ENCODE measurements at places on chromosomes 5 and 9. TPM values are rescaled to one million over a fixed set of nuclear protein-coding genes. Genes with fewer than 3 reads are reported as not detected.

Gene CFAP90
- total RNA-seq = not detected

Gene DIPK1B
- 0.25 TPM for total RNA-seq

Gene THBS4
- 2.1 TPM for total RNA-seq

Gene BOD1
- 29.2 TPM for total RNA-seq

Gene STPG3
- not detected for total RNA-seq

Gene TXNDC8
- total RNA-seq = not detected

Gene FGF1
- not detected for total RNA-seq

Gene PCDHA7
- total RNA-seq = not detected

Gene SLC46A2
- total RNA-seq = not detected

Gene SLC1A3
- 0.16 TPM for total RNA-seq

Gene HMCN2
- total RNA-seq = 0.05 TPM

Gene SLC4A9
- total RNA-seq = 0.21 TPM

Gene TSSK1B
- total RNA-seq = not detected

Gene ANKRD34B
- total RNA-seq = 0.07 TPM

Gene PCDHB15
- not detected for total RNA-seq

Gene PHYHD1
- total RNA-seq = 0.21 TPM

Gene ISOC1
- 25.3 TPM for total RNA-seq

Gene ELAVL2
- not detected for total RNA-seq

Gene SUSD3
- total RNA-seq = 51.4 TPM

Gene MED27
- 32.5 TPM for total RNA-seq

Gene ZCCHC9
- 45.5 TPM for total RNA-seq

Gene SOX30
- total RNA-seq = 0.18 TPM

Gene SLCO6A1
- not detected for total RNA-seq

Gene CCDC192
- total RNA-seq = not detected

Gene MAPKAP1
- total RNA-seq = 61.9 TPM

Gene SPRY4
- 0.98 TPM for total RNA-seq

Gene ALAD
- total RNA-seq = 30.1 TPM

Gene KCNIP1
- total RNA-seq = not detected

Gene OTP
- total RNA-seq = not detected

Gene ANKH
- 76.4 TPM for total RNA-seq

Gene AGXT2
- total RNA-seq = not detected

Gene C9
- not detected for total RNA-seq

Gene NR2F1-AS1
- not detected for total RNA-seq

Gene KCNT1
- total RNA-seq = not detected

Gene SVEP1
- total RNA-seq = not detected

Gene CD274
- 30.1 TPM for total RNA-seq

Gene CSNK1A1
- 169 TPM for total RNA-seq

Gene DND1
- total RNA-seq = 2.1 TPM

Gene SPATA31D4
- not detected for total RNA-seq

Gene PCDHGB4
- not detected for total RNA-seq

Gene CTSV
- 0.74 TPM for total RNA-seq

Gene LHX3
- total RNA-seq = not detected

Gene PCDHA3
- not detected for total RNA-seq

Gene SLC45A2
- total RNA-seq = not detected

Gene KCNMB1
- not detected for total RNA-seq

Gene SLC9A3
- 2.1 TPM for total RNA-seq

Gene MSH3
- 25.6 TPM for total RNA-seq

Gene PCDHGA6
- total RNA-seq = 0.05 TPM

Gene TEX48
- 0.69 TPM for total RNA-seq

Gene ADAMTS13
- 1.7 TPM for total RNA-seq

Gene BHMT2
- not detected for total RNA-seq

Gene INSL4
- total RNA-seq = not detected

Gene NMUR2
- not detected for total RNA-seq
